ENCODE measurements at places on chromosomes 6 and 20.

GRCh38 chr6:35173044-35173426, 31.9 kb upstream of the TCP11 start:
- no peak for DNase-seq

GRCh38 chr6:130559166-130559565, 193.3 kb downstream of the TMEM200A start:
- no peak for DNase-seq

DNA sequence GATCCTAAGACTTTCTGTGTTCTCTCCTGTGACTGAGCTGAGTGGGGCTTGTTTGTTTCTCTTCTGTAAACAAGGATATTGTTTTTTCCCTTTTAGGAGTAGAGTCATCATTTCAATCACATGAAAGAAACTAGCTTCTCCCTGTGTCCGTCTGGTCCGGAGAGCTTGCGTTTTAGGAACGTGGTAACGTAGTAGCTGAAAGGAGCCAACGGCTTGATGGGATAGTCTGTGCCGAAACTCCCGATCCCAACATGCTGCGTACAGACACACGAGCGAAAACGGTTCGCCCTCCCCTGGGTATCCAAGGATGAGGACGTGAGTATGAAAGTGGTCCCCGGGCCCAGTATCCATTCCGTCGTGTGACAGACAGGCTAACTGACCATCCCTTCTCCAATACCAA, 146.5 kb downstream of the ZMYND8 start:
- no peak for DNase-seq

DNA sequence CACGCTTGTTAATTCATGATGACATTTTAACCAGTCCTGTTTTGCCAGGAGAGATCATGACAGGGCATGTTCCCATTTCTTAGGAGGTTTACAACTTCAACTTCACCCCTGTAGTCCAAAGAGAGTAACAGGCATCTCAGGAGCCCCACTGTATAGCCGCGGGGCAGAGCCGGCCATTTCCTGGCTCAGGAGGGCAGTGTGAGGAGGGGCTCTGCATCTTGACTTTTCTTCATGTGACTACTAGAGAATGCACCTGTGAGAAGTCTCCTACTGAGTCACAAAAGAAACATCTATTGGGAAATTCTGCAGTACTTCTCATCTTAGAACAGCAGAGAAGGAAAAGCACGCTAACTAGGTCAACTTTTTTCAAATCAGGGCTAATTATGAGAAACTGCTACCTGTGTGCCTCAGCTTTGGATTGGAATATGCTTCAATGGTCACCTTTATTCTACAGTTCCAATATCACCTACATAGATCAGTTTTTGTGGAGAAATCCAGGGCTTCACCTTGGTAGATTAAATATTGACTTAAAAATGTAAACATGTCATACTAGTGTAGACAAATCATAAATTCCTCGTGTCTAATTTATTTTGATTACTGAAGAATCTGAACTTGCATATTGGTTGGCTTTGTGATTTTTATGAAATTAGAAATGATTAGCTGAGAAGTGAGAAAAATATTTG, 28.6 kb upstream of the SIM1 start:
- DNase-seq: no peak

GRCh38 chr6:155033021-155033791, 38.1 kb downstream of the TIAM2 start:
- DNase-seq: no peak

- DNase-seq: no peak
Measured at GRCh38 chr6:95576218-95576997, 927 bp upstream of the MANEA start.

DNA sequence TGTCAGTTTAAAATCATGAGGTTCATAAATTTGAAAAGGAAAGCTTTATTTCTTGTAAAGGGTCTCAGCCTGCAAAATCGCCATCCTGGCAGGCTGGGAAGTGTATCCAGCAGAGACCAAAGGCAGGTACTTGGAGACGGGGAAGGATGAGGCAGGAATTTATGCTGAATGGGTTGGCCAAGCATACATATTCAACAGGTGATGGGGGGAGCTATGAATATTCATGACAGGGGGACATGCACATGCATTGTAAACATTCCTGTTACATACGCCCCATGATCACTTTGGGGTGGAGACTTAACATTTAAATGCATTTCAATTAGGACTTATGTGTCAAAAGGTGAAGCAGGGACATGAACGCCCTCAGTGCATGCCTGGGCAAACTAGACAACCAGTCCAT, 9.8 kb upstream of the SLC22A1 start:
- no peak for DNase-seq

DNA sequence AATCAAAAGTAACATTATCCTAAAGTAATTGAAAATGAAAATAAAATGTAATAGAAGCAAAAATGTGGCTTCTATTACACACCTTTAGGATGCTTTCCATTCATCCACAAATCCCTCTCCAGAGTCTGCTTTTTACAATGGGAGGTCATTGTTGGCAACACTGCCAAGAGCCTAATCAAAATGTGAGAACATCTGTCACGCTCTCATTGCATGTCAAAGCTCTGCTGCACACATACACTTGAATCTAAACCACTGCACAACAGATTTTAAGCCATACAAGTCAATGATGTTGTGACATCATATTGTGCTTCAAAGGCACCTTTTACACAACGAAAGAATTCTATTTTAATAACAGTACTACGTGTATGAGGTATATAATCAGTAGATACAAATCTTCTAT, 82.1 kb downstream of the PREP start:
- no peak for DNase-seq

GRCh38 chr6:2231438-2231837, 14.0 kb downstream of the GMDS start:
- DNase-seq: no peak

DNA sequence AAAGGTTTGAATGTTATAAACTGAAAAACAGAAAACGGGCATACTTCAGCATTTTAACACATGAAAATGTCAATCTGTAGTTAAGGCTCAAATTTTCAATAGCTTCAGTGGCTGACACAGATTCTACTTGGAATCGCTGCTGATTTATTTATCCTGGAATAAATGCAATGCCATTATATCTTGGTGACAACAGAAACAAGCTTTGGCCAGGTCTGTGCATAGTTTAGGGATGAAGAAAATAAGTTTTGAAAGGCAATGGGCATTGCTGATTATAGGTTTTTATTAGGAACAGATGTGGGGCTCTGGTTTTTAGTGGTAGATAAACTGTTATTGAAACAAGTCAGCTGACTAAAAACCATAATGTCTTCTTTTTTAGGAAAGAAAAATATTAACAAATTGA, 96.8 kb upstream of the SOX4 start:
- DNase-seq: no peak

DNA sequence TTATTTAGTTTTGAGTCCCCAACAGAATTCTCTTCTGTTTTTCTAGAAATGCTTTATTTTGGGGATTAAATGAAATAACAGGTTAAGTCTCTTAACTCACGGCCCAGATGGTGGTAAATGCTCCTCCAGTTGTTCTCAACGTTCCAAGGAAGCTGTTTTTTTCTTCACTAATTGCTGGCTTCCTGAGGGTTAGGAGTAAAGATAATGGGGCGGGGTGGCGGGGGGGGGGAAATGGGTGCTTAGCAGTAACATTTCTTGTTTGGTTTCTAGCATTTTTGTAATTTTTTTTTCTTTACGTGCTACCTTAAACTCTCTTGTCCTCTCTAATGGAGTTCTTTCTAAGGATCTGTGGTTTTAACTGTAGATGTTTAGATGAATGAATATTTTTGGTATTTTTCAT, 2.2 kb downstream of the SRSF3 start:
- no peak for DNase-seq

DNA sequence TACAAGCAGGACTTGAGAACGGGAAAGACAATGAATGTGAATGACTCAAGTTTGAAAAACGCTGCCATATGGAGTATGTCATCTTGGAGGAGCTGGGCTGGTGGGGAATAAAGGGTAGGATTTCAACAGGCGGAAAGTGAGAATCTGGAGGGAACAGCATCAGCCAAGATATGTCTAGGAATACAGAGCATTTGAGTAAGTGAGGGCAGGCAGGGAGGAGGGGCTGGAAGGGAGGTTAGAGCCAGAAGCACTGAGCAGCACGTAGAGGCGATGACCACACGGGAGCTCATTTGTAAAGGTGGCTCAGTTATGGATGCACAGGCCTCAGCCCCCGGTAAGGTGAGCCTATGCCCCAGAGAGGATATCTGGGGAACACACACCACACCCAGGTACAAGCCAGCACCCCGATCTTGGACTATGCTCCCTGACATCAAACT, 115.1 kb downstream of the ZMYND8 start:
- DNase-seq: no peak

DNA sequence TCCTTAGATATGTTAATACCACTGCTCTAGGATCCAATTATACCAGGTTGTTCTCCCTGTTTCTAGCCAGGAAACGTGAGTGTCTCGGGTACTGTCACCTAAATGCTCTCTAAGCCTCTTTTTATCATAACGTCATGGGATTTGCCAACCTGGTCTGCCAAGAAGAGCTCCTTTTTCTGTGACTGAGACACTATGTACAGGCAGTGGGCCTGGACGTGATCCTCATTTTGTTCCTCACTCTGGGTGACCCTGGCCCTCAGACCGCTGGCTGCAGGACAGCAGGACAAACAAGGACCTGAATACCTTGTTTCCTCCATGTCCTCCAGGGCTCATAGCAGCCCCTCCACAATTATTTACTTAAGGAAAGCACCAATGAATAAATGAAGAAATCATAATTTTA, 69.1 kb downstream of the CD164 start:
- DNase-seq: no peak

- DNase-seq: no peak
Measured at GRCh38 chr20:8342391-8342790, 210.3 kb downstream of the PLCB1 start.

GRCh38 chr6:93059911-93060310, 359.4 kb downstream of the EPHA7 start:
- DNase-seq: no peak

DNA sequence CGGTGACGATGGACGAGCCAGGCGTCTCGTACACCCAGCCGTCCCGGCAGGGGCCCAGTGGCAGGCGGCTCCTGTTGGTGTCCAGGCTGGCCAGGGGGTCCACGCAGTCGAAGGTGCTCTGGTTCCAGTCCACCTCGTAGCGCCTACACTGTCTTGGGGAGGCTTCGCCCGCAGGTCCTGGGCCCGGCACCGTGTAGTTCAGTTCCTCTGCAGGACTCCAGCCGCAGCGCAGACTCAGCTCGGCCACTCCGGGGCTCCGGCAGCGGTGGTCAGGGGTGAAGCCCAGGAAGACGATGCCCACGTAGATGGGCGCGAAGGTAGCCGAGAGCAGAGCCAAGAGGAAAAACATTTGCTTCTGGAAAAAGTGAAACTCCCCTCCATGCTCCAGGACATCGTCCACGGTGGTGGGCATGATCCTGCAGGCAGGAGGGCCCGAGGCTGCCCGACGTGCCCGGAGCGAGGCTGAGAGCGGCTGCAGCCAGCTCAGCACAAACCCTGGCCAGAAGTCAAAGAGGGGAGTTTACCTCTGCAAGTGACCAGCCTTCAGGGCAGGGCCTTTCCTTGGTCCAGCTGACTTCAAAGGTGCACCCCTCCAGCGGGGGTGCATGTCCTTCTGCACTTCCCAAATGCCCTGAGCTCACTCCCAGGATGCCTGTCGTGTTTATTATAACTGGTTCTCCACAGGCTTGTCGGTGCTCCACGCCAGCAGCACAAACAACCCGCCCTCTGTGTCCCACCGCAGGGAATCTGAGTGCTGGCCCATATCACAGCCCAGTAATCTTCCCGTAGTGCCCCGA, at the start of gene SLC22A2:
Gene SLC22A2 (minus strand): TSS at position 476 of the 797 bp plus-strand sequence. CDS start 64 bp downstream, at position 412.
- no peak for DNase-seq

DNA sequence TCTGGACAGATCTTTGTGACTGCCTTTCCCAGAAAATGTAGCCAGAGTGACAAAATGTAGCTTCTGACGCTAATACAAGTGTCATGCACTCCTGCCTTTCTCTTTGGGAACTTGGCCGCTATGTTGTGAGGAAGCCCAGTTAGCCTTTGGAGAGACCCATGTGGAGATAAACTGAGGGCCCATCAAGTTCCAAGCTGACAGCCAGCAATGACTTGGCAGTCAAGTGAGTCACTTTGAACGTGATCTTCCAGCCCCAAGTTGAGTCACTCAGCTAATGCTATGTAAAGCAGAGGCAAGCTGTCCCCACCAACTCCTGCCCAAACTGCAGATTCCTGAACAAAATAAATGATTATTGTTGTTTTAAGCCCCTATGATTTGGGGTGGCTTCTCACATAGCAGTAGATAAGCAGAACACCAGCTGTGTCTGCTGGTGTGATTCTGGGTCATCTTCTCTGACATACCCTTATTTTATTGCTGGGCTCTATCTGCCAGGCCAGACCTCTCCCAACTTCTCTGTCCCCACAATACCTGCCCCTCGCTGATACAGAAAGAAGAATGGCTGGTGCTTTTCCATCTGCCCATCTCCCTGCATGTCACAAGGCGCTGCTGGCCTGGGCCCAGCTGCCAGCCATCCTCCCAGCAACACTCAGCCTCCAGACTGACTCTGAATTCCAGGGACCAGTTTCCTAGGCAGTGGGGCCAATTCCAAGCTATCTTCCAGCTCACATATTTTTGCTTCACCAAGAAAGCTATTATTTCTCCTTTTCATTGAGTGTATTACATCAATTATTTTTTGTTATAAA, 274.8 kb downstream of the LRFN2 start:
- no peak for DNase-seq

- DNase-seq: no peak
Measured at GRCh38 chr6:122702841-122703240, 76.7 kb upstream of the FABP7 start.

- DNase-seq: no peak
Measured at GRCh38 chr6:132144456-132144855, 193.3 kb upstream of the CCN2 start.

DNA sequence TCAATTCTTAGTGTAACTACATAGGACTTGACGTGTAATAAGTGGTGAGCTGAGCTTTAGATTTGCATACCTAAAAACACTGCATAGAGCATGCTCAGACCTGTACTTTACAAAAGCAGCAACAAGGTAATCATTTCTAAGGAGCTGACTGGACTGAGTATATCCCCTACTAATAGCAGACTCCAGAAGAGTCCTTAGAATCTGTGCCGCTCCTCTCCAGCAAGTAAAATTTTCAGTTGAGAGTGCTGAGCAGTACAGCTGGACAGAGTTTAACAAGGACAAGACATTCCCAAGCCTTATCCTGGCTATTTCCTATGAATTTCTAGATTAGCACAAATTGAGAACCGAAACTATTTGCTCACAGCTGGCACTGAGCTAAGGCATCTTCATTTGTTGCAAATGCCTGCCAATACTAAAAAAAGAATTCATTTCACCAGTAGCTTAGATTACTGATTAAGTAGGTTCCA, 26.1 kb upstream of the KLHL31 start:
- DNase-seq: no peak

GRCh38 chr6:168578036-168578435, 137.1 kb downstream of the SMOC2 start:
- no peak for DNase-seq

- DNase-seq: no peak
Measured at GRCh38 chr6:34147906-34148630, 2.2 kb upstream of the GRM4 start.

DNA sequence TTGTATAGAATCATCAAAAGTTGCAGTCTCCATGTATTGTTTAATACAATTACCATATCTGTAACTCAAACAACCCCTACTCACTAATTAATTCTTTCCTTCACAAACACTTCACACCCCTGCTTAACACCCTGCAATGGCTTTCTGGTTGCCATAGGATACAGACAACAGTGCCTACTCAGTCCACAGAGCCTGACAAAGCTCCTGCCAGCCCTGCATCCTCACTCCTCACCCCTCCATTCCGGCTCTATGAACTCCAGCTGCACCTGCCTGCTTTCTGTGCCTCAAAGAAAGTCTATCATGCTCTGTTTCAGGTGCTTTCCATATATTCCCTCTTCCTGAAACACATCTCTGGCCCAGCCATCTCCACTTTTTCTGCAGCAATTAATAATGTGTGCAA, 253.4 kb downstream of the HACE1 start:
- DNase-seq: no peak

GRCh38 chr20:62795023-62795761, 1.1 kb upstream of the MRGBP start:
- peak; percentile 29 for DNase-seq

All from effector memory CD4-positive, alpha-beta T cell (primary cell).